ENCODE measurements at places on chromosomes 4 and X.

- no peak for DNase-seq
These were observed 15.6 kb downstream of the SCARB2 start for GRCh38 chr4:76197971-76198410.

GRCh38 chrX:149938881-149939654, 777 bp upstream of the EOLA2 start:
- peak; percentile 90 for DNase-seq

- no peak for DNase-seq
These were observed 4.7 kb upstream of the CD40LG start for GRCh38 chrX:136643243-136643642.

- DNase-seq: no peak
These were observed 135.5 kb downstream of the ARHGAP24 start for GRCh38 chr4:85610450-85610849.

DNA sequence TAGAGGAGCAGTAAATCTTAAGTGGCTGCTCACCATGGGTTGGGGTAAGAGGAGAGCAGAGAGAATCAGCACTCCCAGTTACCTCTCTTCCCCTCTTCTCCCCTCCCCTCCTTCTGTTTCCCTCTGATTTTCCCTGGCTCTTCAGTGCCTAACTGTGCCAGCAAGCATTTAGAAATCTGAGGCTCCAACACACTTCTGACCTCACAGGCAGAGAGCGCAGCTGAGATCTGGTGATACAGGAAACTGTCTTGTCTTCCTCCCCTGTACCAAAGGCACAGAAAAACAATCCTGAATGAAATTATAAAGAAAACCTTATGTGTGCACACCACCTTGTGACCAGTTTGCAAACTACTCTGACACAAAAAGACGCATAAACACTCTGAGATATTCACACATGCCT, 82.4 kb upstream of the SMIM10 start:
- peak; percentile 40 for DNase-seq

DNA sequence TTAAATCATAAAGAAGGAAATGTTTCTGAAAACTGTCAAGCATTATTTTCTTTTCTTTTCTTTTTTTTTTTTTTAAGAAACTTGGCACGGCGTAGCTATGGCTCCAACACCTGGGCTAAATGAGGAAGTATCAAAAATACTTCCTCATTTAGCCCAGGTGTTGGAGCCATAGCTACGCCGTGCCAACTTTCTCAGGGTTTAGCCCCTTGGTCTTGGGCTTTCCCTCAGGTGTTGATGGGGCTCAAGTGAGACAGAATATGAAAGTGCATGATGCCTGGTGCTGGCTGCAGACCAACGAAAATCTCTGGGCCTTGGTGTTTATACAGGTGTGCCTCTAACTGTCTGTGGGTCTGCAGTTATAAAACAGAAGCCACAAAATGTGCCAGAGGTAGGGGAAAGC, 132.7 kb downstream of the ARHGAP24 start:
- no peak for DNase-seq

DNA sequence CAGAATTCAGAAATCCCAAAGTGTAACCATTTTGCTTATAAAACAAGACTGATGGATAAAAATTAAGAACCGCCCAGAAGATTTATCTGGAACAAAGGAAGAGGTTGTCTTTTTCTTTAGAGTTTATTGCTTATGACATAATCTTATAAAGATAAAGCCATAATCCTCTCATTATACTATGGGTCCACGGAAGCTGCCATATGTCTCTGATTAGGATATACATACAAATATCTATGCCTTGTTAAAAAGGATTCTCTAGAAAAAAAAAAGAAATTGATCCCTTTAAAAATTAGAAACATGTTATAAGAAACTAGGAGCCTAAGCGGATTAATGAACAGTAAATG, 70.5 kb downstream of the RELL1 start:
- DNase-seq: no peak

DNA sequence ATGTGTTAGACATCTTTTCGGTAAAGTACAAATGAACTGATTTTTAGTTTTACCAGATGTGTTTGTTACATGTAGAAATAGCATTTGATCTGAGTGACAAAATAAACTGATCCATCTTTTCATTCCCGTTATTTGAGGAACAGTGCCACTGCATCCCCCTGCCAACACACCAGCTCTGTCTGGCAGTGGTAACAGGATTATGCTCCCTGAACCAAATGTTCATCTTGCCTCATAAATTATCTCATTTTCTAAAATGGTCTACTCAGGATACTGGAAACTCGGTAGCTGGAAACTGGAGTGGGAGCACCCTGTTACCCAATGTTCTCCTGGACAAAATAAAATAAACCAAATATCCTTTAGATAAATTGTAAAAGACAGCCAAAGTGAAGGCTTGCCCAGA, 171.6 kb downstream of the FAT4 start:
- DNase-seq: no peak

GRCh38 chr4:108172231-108172752, 3.6 kb upstream of the LEF1 start:
- no peak for DNase-seq

GRCh38 chr4:1600811-1601532, 83.1 kb downstream of the FAM53A start:
- no peak for DNase-seq
